Upper lobe of left lung (tissue), 6 donors: ENCODE measurements at places on chromosomes 7 and 10. TPM values are rescaled to one million over a fixed set of nuclear protein-coding genes. Genes with fewer than 3 reads are reported as not detected.

DNA sequence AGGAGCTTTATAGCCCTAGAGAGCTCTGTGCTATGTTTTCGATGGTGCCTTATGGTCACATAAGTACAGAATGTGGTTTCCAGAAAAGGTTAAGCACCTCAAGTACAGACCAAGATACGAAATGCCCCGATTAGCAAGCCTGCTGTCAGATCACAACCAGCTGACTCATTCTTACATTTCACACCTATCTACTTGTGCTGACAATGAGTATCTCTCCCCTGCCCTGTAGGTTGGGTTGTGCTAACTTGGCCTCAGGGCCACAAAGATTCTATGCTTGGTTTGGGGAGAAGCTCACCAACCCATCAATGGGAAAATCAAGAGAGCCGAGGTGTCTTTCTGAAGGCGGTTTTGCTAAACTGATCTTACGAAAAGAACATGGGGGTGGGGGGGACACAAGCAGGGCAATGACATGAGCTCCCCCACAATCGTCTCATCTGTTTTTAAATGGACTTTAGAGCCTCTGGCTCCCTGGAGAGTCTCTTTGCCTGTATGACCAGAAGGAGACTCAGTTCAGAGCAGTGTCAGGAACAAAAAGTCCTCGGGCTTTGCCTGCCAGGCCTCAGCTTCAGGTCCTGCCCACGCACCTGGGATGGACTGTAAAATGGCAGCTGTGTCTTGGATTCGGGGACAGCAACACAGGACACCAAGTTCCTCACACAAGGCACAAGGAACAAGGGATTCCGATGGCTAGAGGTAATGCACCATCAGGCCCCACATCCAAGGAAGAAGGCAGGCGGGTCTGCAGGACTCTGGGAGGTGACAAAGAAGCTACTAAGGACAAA is 55.1 kb downstream of the FAM53B start:
- no peak overlapping the region for H3K27ac ChIP-seq
- no peak overlapping the region for H3K4me3 ChIP-seq
- no peak for DNase-seq

DNA sequence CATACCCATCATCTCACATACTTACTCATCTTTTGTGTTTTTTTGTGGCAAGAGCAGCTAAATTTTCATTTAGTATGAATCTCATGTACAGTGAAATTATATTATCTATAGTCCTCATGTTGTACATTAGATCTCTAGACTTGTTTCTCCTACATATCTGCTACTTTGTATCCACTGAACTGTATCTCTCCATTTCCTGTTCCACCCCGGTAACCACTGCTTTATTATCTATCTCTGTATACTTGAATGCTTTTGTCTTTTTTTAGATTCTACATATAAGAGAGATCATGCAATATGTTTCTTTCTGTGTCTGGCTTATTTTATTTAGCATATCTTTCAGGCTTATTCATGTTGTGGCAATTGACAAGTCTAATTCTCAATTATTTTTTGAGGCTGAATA is 125.1 kb downstream of the ANKRD7 start:
- H3K27ac ChIP-seq, result no peak overlapping the region
- no peaks in the 10 kb centered on the region for H3K4me1 ChIP-seq
- no peaks in the 10 kb centered on the region for H3K36me3 ChIP-seq
- DNase-seq, result no peak

DNA sequence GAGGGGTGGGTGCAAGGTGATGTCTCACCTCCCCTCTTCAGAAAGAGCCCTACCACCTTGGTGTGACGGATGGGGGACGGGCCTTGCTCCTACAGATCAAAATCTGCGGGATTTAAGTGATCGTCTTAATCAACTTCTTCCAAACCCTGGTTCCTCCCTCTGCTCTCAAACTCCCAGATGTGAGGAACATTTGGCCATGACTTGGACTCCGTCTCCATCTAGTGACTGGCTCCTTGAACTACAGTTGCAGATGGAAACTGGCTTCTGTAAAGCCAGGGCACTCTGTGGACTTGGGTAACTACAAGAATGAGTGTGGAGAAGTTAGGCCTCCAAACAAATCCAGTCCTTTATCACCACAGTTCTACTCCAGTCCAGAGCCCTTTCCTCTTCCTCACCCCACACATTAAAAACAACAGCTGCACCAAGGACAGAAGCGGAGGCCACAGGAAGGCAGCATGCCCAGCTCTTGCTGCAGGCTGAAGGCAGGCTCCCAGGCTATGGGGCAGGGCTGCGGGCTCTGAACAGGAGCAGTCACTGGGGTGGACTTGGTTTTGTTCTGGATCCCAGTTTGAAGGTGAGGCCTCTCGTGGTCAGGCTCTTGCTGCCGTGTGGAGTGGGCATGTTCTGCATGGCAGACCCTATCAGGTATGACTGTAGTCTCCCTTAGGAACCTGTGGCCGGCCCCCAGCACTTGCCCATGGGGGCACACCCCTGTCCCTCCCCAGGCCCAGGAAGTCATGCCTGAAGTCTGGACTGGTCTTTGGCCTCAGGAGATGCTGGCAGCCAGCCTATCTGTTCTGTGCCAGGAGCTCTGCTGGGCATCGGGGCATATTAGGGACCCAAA is 79.4 kb downstream of the VWC2 start:
- H3K27ac ChIP-seq, result no peak overlapping the region
- H3K27me3 ChIP-seq, result no peaks in the 10 kb centered on the region
- H3K36me3 ChIP-seq, result no peaks in the 10 kb centered on the region
- no peak overlapping the region for H3K4me3 ChIP-seq

DNA sequence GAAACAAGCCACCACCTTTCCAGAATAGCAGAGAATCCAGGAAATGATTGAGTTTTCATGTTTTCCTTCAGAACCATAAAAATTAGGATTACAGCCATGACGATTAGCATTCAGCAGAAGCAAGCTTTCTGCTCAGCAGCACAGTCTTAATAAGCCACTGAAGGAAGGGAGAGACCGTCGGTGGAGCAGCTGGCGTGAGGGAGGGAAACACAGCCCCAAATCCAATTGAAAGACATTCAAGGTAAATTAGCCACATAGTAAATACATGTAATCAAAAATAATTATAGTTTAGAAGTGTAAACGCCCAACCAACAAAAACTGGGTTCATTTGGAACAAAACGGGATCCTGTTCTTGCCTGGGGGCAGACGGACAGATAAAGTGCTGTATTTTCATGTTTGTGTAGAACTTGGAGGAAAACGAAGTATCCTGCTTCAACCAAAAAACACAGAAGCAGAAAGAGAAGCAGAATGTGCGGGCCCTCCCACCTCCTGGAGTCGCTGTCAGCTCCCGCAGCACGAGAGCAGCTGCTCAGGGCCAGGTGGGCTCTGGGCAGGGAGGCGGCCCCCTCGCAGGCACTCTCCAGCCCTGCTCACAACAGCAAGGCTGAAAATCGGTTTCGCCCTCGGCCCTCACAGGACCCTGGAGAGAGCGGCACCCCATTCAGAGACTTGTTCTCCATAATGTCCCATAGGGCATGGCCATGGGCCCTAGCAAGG is 84.9 kb downstream of the TCERG1L start:
- H3K4me3 ChIP-seq, result no peak overlapping the region
- H3K27ac ChIP-seq, result no peak overlapping the region
- DNase-seq, result peak; percentile 61
- no peaks in the 10 kb centered on the region for H3K36me3 ChIP-seq
- no peaks in the 10 kb centered on the region for H3K27me3 ChIP-seq
- H3K4me1 ChIP-seq, result no peaks in the 10 kb centered on the region

DNA sequence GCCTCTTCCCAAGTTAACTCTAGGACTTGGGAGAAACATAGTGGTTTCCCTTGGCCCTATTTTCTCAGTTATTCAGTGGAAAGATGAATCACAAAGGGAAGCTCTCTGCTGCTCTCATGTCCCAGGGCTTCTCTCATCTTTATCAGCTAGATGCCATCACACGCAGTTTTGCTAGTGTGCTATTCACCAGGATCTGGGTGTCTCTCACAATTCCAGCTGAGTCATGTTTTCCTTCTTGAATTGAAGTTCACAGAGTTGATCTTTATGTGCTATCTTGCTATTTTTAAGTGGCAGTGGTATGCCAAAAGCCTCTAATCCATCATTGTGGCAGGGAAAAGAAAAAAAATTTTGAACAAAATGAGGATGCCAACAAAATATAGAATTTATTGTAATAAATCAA is 101.3 kb downstream of the TWIST1 start:
- no peaks in the 10 kb centered on the region for H3K27me3 ChIP-seq
- no peak for DNase-seq
- H3K4me1 ChIP-seq, result no peaks in the 10 kb centered on the region
- no peaks in the 10 kb centered on the region for H3K36me3 ChIP-seq
- no peak overlapping the region for H3K4me3 ChIP-seq

GRCh38 chr7:113955157-113955556 is 36.3 kb upstream of the PPP1R3A start:
- no peak overlapping the region for H3K27ac ChIP-seq
- no peaks in the 10 kb centered on the region for H3K36me3 ChIP-seq
- H3K4me3 ChIP-seq, result no peak overlapping the region
- DNase-seq, result no peak
- no peaks in the 10 kb centered on the region for H3K27me3 ChIP-seq

- H3K36me3 ChIP-seq, result no peaks in the 10 kb centered on the region
- no peaks in the 10 kb centered on the region for H3K4me1 ChIP-seq
- H3K27me3 ChIP-seq, result no peaks in the 10 kb centered on the region
- H3K27ac ChIP-seq, result no peak overlapping the region
Measured at GRCh38 chr10:52440612-52441285, 126.7 kb downstream of the DKK1 start.

GRCh38 chr10:45580371-45581215 is 92.0 kb downstream of the ZFAND4 start:
- H3K36me3 ChIP-seq, result no peaks in the 10 kb centered on the region
- peak overlapping the region; percentile 66 for H3K27ac ChIP-seq
- no peak for DNase-seq

GRCh38 chr7:85230623-85231022 is 43.8 kb upstream of the SEMA3D start:
- H3K36me3 ChIP-seq, result no peaks in the 10 kb centered on the region
- no peak overlapping the region for H3K27ac ChIP-seq
- H3K27me3 ChIP-seq, result no peaks in the 10 kb centered on the region

DNA sequence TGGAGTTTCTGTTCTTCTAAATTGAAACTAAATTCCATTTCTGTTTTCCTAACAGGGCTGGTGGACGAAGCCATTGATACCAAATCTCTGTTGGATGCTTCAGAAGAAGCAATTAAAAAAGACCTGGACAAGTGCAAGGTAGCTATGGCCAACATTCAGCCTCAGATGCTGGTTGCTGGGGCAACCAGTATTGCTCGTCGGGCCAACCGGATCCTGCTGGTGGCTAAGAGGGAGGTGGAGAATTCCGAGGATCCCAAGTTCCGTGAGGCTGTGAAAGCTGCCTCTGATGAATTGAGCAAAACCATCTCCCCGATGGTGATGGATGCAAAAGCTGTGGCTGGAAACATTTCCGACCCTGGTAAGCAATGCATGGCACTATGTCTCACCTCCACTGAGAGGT is 45.6 kb downstream of the AP3M1 start:
- H3K4me3 ChIP-seq, result no peak overlapping the region
- H3K27me3 ChIP-seq, result no peaks in the 10 kb centered on the region
- no peaks in the 10 kb centered on the region for H3K4me1 ChIP-seq
- DNase-seq, result no peak

DNA sequence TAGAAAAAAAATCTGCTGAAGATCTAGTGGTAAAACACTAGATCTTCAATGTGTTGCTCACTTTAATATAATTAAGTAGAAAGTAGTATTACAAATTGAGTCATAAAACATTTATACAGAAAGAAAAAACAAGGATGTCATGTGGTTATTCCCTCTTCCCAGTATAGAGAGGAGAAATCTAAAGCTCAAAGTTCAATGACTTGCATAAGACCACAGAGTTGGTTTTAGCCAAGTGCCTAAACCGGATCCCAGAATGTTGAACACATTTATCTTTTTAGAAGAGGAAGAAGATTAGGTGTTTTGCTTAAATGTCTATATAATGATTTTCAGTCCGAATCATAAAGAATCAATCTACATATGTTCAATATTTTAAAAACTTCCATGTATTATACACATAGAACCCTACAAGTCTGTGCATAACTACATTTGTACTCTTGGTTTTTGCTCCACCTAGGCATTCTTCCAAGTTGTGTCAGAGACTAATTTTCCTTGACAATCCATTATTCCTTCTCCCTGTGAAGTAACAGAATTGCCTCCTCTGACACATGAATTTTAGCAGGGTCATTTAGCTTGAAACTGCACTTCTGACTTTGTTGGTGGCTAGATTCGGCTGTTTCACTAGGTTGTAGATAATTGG is 389.2 kb downstream of the MAGI2 start:
- H3K36me3 ChIP-seq, result no peaks in the 10 kb centered on the region
- H3K4me3 ChIP-seq, result no peak overlapping the region
- H3K27ac ChIP-seq, result no peak overlapping the region
- DNase-seq, result no peak
- H3K27me3 ChIP-seq, result no peaks in the 10 kb centered on the region

- no peaks in the 10 kb centered on the region for H3K36me3 ChIP-seq
- H3K4me1 ChIP-seq, result no peaks in the 10 kb centered on the region
- no peak overlapping the region for H3K27ac ChIP-seq
Measured at GRCh38 chr7:118104812-118105441, 79.0 kb upstream of the LSM8 start.

DNA sequence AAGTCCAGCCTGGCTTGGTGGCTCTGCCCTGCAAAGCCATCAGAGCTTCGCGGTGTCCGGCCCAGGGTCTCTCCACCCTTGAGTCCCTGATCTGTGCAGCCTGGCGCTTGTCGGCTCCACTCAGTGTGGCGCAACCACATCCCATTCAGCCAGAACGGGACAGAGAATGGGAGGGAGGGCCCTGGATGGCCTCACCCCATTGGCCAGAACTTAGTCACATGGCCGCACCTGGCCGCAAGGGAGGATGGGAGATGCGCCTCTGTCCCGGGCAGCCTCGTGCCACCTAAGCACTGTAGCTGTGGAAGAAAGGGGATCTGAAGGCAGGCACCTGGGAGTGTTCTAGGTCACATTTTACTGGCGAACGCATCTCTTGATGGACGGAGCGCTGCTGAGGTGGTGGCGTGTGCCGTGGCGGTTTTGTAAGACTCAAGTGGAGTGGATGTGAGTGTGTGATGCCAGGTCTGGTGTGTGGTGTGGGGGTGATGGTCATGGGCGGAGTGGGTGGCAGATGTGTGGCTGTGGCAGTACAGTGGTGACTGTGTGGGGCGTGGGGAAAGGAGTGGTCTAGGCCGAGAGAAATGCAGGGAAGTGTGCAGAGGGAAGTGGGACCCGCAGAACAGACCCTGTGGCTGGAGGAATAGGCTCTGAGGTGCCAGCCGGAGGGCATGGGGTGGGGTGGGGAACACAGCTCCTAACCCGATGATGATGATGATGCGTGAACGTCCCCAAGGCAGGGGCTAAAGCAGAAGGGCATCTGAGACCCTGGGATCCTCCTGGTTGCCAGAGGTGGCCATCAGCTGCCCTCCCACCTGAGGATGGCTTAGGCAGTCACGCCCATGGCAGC is 19.0 kb downstream of the CLEC2L start:
- no peak for DNase-seq
- H3K4me1 ChIP-seq, result peaks cover 5% of the 10 kb centered on the region
- H3K36me3 ChIP-seq, result no peaks in the 10 kb centered on the region

- H3K27me3 ChIP-seq, result no peaks in the 10 kb centered on the region
- no peaks in the 10 kb centered on the region for H3K36me3 ChIP-seq
- no peak overlapping the region for H3K27ac ChIP-seq
Measured at GRCh38 chr7:40437498-40437897, 302.7 kb downstream of the SUGCT start.

GRCh38 chr10:16686054-16686902 is 130.9 kb downstream of the RSU1 start:
- H3K36me3 ChIP-seq, result peaks cover 3% of the 10 kb centered on the region
- no peaks in the 10 kb centered on the region for H3K27me3 ChIP-seq
- DNase-seq, result no peak
- H3K4me3 ChIP-seq, result no peak overlapping the region
- no peaks in the 10 kb centered on the region for H3K4me1 ChIP-seq

The AGAP9 gene
- total RNA-seq, result 3.6 TPM

The STN1 gene
- 41.9 TPM for total RNA-seq

The SPDYE16 gene
- not detected for total RNA-seq

The MEIG1 gene
- total RNA-seq, result not detected

The ASB10 gene
- total RNA-seq, result not detected
